ENCODE measurements at places on chromosomes 13 and 19. TPM values are rescaled to one million over a fixed set of nuclear protein-coding genes. Genes with fewer than 3 reads are reported as not detected.

Gene NKPD1
- 0.47 TPM for total RNA-seq

Gene FCHO1
- 24.6 TPM for total RNA-seq

Gene CYTH2
- 71.0 TPM for total RNA-seq

Gene ZNF865
- 1.2 TPM for total RNA-seq

Gene CCL25
- 0.31 TPM for total RNA-seq

Gene ZBTB32
- not detected for total RNA-seq
